ENCODE measurements at places on chromosomes 13 and 19.

DNA sequence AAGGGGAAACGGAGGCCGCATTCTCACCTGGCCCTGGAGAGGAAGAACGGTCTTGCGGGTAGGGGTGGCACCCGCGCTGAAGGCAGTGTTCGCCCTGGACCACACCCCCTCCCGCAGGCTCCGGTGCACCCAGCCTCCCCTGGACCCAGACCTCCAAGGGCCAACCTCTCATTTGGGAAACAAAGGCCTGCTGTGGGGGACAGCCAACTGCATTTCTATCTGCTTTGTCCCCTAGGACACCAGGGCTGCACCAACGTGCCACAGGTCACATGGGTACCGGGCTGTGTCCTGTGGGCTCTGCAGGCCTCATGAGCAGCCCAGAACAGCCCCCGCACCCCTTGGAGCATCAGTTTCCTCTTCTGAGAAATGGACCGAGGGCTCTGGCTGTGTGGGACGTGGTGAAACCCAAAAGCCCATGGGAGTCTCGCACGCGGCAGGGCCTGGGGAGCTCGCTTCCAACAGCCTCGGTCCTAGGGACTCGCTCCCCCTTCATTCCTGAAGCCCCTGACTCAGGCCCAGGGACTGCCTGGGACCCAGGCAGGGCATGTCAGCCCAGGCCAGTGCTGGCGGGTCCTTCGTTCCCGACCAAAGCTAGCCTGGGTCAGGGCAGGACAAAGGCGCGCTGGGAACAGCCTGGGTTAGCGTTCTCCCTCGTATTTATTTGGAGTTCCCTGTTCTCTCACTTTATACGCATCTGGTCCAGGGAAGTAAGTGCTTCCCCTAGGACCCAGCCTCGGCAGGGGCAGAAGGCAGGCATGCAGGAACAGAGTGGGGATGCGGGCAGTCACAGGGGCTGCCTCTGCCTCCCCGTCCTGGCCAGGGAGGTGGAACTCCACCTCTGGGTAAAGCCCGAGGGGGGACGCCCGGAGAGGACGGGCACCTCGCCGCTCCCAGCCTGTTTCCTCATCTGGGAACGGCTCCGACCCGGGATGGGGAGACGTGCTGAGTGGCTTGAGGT, 4.6 kb downstream of the TCF3 start:
- no peak for DNase-seq

DNA sequence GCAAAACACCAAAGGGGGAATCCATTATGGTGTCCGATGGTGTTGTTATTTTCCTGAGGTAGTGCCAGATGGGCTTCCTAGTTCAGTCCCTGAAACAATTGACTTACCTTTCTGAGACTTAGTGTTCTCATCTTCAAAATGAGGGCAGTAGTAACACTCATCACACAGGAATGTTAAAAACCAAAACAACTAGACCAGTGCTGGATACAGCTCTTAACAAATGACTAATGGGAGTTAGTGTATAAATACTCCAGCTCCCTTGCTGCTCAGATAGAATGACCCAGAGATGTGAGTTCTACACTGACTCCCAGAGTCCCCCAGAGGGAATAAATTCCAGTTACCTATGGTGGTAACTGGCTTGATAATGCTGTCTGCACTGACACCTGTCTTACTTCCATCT, 49.9 kb downstream of the MBD3L2B start:
- DNase-seq, result no peak

DNA sequence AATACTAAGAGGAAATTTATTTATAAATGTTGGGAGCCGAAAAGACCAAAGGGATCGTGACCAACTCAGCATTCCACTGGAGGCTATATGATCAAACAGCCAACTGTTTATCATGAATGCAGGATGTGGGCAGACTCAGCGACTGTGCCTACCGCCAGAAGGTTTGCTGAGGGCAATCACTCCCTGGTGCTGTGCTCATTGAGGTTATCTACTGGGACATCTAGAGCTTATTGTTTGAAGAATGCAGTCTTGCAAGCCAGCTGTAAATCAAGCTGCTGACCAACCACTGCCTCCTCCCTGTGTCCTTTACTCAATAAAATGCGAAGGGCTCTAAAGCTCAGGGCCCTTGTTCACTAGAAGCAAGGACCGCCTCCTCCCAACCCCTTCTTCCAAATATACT, 8.5 kb upstream of the XPO4 start:
- no peak for DNase-seq

- DNase-seq, result no peak
Measured at GRCh38 chr13:89267734-89268133, 1596.6 kb downstream of the SLITRK5 start.

DNA sequence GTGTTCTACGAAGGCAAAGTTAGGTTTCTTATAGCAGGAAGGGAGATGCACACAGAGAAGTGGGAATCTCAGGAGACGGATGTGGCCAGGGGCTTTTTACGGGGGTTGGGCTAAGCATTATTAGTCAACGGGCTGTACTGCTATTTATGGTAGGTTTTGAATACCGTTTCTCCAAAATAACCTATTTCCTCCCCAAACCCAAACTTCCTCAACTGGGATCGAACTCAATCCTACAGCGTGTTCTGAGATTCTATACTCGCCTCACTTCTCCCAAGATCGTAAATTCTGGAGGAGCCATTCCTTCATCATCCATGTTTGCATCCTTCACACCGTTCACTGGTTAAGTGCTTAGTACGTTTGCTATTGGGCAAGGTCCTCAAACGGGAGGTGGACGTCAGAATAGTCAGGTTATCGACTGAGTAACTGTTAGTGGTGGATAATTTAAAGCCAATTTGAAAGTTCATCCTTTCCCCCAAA, 1.2 kb upstream of the TRIM13 start:
- DNase-seq, result no peak

- DNase-seq, result no peak
Measured at GRCh38 chr13:100658363-100658762, 16.2 kb downstream of the TMTC4 start.

- no peak for DNase-seq
Measured at GRCh38 chr13:35256459-35257148, 219.9 kb downstream of the MAB21L1 start.

GRCh38 chr19:14432791-14433553, at the start of gene PKN1:
PKN1 (plus strand) TSS chr19:14433306; CDS start chr19:14433522, 216 bp downstream.
- no peak for DNase-seq

- DNase-seq, result no peak
Measured at GRCh38 chr13:112760435-112760834, 70.6 kb downstream of the ATP11A start.

DNA sequence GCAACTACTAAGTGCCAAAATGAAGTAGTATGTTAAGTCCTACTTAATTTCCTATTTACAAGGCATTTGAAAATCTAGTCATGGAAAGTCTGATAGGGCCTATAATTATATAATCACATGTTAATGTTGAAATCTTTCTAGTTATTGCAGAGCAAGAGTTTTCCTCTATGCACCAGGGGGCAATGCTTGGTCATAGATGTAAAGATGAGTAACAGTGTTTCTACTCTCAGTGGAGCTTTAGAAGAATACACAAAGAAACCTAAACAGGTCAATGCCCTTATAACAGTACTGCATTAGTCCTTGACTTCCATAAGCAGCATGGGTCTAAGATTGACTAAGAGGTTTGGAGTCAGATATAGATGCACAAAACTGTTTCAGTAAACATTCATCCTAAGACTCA, 218.7 kb downstream of the KCTD12 start:
- no peak for DNase-seq

DNA sequence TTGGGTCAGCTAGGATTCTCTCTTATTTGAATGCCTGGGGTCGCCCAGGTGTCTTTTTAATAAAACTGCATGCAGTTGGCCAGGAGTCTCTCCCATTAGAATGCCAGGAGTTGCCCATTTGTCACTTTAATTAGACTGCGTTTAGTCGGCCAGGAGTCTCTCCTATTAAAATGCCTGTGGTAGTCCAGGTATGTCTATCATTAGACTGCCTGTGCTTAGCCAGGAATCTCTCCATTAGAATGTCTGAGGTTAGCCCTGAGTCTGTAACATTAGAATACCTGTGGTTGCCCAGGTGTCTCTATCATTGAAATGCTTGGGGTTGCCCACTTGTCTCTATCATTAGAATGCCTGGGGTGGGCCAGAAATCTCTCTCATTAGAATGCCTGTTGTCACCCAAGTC, 1470.9 kb downstream of the UQCRFS1 start:
- no peak for DNase-seq

DNA sequence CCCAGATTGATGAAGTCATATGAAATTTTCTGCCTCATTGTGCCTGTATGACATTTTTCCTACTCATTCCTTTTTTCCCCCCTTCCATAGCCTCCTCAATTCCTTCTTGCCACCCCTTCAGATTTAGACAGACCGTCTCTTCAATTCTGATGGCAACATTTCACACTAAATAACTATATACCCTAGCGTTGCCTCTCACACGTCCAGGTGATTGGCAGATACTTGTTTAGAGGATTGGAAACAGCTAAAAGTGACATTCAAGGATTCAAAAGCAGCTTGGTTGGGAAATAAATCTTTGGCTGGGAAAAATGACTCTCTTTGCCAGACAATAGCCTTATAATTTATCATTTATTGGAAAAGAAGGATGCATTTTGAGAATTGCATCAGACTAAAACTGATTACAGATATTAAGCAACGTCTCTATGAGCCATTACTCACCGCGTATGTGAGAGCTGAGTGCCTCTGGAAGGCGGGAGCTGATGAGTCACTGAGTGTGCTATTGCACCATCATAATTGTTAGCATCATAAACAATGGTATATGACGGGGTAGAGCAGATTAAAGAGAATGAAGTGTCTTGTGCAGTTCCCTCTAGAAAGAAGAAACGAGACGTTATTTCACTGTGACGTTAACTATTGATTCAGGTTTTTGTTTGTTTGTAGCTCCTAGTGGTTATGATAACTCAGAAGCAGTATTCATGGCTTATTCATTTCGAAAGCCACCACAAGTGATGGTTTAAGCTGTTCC, 61.1 kb upstream of the FAM216B start:
- no peak for DNase-seq

DNA sequence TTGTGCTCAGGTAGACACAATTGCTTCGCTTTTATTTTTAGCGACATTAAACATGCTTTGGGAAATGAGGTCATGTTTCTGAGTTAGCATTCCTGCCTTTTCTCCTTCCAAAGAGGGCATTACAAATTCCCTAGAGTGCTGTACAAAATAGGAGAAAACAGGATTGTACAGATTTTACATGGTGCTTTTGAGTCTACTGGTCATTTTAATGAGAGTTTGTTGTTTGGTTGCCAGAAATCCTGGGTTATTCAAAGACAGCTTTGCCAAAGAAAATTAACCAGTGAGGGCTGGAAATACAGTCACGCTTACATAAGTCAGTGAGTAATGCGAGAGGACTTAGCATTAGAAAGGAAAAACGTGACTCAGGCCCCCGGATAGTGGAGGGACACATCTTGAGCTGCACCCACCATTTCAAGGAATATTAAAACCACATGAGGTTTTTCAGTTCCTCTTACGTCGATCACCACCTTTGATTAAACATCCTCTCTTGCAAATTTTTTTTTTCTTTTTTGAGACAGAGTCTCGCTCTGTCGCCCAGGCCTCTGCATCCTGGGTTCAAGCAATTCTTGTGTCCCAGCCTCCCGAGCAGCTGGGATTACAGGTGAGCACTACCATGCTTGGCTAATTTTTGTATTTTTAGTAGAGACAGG, 55.4 kb downstream of the SACS start:
- no peak for DNase-seq
